ENCODE measurements at places on chromosomes 3 and 15. TPM values are rescaled to one million over a fixed set of nuclear protein-coding genes. Genes with fewer than 3 reads are reported as not detected.

DNA sequence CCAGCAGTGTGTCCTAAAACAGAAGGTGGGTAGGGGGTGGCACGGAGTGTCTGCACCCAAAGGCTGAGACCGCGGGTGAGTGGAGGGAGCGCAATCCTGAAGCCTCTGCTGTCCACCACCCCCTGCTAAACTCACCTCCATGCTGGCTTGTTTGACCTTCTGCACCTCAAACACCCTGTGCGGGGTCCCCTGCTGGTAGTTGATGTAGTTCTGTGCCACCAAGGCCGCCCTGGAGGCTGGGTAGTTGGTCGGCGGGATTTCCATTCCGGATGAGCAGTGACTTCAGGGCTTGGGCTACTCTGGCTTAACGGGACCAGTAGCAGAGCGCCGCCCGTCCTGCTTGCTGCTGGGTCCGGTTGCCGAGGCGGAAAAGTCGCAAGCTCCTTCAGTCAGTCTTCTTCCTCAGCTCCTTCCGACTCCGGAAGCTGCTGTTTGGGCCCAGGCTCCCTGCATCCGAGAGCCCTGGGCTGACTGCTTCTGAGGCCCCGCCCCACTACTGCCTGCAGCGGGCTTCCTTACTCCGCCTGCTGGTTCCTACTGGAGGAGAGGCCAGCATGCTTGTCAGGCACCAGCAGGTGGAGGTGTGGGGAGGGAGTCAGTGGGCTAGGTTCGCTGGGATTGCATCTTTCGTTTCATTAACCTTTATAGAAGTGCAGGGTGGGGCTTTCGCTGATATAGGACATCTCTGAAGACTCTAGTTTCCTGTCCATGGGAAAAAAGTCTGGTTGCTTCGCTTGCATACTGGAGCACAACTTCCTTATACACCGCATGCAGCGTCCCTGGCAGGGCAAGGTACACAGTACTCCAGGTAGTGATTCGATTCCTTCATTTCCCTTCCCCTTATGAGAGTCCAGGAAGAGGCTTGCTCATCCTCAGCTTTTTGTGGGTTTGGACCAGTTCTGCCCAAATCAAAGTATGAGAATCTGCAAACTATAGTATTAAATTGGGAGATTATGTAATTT is at the start of gene LXN:
Gene LXN, minus strand, starts transcription at position 434 of the 962 bp plus-strand sequence. Its CDS starts 170 bp downstream, at position 264.
- DNase-seq, result peak; percentile 95

NR1I2 gene
- total RNA-seq, result not detected

DNA sequence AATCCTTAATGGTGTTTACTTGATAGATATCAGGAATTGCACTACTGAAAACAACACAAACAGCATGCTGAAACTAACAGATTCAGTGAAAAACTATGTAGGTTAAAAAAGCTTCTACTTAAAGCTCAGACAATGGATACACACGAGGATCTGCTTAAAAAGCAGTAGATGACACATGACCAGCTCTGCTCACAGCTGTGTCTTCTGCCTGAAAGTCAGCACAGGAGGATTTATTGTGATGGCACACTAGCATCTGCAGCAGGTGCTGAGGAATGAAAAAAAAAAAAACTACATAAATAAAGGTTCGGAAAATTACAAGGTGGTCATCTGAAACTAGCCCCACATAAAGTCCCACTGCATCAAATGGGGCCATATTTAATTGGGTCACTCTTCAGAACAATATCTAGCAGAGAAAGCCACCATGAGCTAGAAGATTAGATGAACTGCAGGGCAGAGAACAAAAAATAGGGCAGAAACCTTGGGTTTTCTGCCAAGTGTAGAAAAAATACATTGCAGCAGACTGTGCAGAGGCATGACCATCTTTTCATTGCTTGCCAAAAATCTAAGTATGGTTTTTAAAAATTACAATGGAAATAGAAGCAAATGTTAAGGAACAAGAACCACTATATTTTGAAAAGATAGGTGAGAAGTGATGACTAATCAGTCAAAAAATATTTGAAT is 13.2 kb upstream of the GOLM2 start:
- DNase-seq, result no peak

DNA sequence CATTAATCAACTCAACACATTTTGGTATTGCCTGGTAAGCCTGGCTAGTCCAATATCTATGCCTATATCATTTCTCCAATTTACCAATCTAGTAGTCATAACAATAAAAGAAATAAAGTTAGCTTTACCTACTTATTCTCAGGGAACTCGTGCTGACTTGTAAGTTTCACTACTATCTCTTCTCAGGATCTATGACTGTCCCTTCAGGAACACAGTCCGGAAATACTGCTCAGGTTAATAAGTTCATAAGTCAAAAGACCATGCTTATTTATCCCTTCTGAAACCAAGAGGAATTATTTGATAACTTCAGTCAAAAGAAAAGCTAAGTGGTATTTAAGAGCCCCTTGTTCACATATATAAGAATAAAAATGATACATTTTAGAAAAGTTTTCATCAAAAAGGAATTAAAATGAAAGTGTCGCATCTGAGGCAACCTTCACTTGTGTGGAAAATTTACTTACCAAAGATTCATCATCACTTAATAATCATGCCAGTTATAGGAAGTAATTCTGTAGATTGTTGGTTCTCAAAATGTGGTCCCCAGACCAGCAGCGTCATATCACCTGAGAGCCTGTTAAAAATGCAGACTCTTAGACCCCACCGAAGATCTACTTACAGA is 15.5 kb upstream of the THRB start:
- no peak for DNase-seq

Data from posterior vena cava (tissue), 2 donors.